ENCODE measurements at places on chromosomes 12 and 14. TPM values are rescaled to one million over a fixed set of nuclear protein-coding genes. Genes with fewer than 3 reads are reported as not detected.

DNA sequence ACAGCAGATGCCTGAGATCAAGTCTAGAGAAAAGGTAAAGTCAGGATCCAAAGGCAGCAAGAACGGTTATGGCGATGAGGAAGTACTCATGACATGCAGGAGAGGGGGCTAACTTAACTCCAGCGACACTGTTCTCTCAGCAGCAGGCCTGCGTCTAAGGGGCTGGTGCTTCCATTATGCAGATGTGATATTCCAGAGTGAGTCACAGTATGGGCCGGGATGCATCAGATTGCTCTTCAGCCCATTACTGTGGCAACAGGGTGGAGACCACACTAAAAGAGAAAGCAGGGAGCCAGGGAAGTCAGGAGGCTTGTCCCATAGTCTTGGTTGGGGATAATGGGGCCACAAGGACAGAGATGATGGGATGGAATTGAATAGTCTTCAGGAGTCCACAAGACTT is 151.8 kb upstream of the NTF3 start:
- no peak for DNase-seq

GRCh38 chr12:89826468-89826867 is 117.8 kb upstream of the ATP2B1 start:
- DNase-seq, result no peak

DNA sequence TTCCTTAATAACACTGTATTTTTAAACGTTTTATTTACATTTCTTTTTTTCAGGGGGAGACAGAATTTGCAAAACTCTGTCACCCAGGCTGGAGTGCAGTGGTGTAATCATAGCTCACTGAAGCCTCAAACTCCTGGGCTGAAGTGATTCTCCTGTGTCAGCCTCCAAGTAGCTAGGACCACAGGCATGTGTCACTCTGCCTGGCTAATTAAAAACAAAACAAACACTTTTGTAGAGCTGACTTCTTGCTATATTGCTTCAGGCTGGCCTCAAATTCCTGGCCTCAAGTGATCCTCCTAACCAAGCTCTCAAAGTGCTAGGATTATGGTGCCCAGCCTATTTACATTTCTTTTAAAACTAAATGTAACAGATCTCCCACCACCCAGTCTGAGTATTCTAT is 12.7 kb downstream of the CPSF6 start:
- no peak for DNase-seq

DNA sequence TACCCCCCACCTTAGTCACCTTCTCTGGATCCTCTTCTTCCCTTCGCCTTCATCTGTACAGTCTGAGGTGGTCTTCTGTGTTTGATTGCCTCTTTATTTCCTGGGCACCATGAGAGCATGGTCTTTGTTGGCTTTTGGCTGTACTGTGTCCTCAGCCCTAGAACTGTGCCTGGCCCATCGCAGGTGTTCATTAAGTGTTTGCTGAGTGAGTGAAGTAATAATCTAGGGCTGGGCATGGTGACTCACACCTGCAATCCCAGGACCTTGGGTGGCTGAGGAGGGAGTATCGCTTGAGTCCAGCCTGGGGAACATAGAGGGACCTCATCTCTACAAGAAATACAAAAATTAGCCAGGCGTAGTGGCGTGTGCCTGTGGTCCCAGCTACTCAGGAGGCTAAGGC is 13.9 kb downstream of the ALDH2 start:
- DNase-seq, result peak; percentile 28

DNA sequence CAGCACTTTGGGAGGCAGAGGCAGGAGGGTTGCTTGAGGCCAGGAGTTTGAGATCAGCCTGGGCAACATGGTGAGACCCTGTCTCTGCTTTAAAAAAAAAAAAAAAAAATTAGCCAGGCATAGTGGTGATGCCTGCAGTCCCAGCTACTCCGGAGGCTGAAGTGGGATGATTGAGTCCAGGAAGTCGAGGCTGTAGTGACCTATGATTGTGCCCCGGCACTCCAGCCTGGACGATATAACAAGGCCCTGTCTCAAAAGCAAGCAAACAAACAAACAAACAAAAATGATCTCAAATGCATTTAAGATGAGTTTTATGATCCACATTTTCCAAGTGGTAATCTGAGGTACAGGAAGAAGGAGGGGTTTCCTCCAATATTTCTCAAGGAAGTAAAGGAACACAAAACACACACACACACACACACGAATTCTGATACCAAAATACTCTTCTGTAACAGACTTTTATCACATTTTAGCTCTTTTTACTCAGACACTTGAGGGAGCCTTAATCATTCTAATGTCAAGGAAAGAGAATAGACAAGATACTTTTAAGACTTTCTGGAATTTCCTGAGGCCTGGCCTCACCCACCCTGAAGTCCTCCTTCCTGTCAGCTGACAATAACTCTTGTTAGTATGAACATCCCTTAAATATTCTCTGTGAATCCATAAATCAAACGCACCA is 44.4 kb upstream of the CERS5 start:
- peak; percentile 48 for DNase-seq

MBD6 gene
- total RNA-seq, result 11.8 TPM

CD69 gene
- not detected for total RNA-seq

LTA4H gene
- total RNA-seq, result 97.7 TPM

PLA2G1B gene
- total RNA-seq, result not detected
